ENCODE measurements at places on chromosomes 6 and 20.
A peak's percentile ranks its signal among the peaks of the same experiment; 100 is the strongest.

- DNase-seq, result no peak
Measured at GRCh38 chr20:64153861-64154589, 10.2 kb upstream of the MYT1 start.

DNA sequence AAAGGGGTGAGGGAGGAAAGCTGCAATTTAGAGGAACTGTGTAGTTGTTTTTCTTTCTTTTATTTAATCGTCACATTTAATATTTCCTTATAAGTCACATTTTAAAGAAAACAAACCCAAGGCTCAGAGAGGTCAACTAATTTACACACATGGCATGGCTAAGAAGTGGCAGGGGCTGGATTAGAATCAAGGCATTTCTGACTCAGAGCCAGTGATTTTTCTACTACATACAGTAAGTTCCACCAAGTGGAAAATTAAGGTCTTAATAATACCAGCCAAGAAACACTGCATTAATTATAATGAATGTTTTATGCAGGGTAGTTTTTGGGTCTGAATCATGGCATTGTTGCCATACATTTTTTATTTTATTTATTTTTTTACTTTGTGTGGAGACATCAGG is 607.7 kb upstream of the CITED2 start:
- peak; percentile 27 for DNase-seq

- DNase-seq, result peak; percentile 56
Measured at GRCh38 chr6:24980507-24981385, 45.0 kb upstream of the RIPOR2 start.

- DNase-seq, result no peak
Measured at GRCh38 chr6:95489185-95489863, 88.0 kb upstream of the MANEA start.

GRCh38 chr20:44008806-44009678 is 94.4 kb downstream of the TOX2 start:
- no peak for DNase-seq

- DNase-seq, result no peak
Measured at GRCh38 chr6:136803608-136804007, 11.3 kb upstream of the MAP3K5 start.

GRCh38 chr6:53326372-53327016 is 22.3 kb downstream of the ELOVL5 start:
- DNase-seq, result peak; percentile 97

DNA sequence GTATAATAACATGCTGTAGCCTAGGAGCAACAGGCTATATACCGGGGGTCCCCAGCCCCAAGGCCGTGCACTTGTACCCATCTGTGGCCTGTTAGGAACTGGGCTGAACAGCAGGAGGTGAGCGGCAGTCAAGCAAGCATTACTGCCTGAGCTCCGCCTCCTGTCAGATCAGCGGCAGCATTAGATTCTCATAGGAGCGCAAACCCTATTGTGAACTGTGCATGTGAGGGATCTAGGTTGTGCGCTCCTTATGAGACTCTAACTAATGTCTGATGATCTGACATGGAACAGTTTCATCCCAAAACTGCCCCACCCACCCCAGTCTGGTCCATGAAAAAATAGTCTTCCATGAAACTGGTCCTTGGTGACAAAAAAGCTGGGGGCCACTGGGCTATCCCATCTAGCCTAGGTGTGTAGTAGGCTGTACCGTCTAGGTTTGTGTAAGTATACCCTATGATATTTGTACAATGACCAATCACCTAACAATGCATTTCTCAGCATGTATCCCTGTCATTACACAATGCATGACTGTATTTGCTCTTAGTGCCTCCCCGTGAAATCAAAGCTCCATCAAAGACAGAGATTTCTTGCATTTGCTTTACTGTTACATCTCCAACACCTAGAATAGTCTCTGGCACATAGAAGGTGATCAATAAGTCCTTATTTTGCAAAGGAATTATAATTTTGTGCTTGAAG is 30.8 kb downstream of the NHSL1 start:
- DNase-seq, result peak; percentile 39

DNA sequence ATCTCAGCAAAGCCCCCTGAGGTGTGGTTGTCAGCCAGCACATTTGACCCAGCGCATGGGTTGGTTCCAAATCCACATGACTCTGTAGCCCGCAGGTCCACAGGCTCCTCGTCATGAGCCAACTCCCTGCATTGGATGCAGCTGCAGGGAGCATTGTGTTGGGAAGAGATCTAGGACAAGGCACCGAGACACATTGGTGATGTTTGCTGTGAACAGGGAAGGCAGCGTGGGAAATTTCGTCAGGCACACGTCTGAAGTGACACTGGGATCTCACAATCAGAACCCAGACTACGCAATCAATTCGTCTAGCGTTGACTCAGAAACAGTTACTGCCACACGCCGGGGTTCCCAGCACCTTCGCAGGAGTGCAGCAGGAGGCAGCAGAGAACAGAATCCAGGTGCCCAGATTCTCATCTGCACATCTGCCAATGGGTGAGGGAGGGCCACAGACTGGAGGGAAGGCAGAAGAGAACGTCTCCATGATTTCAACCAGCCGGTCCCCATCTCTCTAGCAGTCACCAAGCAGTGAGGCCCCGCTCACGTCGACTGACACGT is 177.0 kb downstream of the TTLL2 start:
- no peak for DNase-seq

- DNase-seq, result no peak
Measured at GRCh38 chr6:149065658-149066556, 251.6 kb upstream of the TAB2 start.

DNA sequence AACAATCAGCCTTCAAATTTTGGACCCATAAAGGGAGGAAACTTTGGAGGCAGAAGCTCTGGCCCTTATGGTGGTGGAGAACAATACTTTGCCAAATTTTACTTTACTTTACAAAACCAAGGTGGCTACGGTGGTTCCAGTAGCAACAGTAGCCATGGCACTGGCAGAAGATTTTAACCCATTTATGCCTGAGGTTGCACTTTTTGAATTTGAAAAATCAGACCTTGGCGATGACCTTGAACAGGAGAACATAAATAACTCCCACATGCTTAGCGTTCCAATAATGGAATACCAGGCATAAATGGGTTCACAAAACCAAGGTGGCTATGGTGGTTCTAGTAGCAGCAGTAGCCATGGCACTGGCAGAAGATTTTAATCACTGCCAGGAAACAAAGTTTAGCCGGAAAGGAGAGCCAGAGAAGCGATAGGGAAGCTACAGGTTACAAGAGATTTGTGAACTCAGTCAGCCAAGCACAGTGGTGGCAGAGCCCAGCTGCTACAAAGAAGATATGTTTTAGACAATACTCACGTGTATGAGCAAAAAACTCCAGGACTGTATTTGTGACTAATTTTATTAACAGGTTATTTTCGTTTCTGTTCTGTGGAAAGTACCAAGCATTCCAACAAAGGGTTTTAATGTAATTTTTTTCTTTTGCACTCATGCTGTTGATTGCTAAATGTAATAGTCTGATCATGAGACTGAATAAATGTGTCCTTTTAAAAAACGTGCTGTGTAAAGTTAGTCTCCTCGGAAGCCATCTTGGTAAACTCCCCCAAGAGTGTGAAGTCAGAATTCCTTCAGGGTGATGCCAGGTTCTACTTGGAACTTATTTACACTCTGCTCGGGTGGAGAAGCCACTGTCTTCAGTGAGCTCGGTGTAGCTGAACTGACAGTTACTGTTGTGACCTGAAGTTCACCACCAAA is 6.7 kb downstream of the SFT2D1 start:
- no peak for DNase-seq

DNA sequence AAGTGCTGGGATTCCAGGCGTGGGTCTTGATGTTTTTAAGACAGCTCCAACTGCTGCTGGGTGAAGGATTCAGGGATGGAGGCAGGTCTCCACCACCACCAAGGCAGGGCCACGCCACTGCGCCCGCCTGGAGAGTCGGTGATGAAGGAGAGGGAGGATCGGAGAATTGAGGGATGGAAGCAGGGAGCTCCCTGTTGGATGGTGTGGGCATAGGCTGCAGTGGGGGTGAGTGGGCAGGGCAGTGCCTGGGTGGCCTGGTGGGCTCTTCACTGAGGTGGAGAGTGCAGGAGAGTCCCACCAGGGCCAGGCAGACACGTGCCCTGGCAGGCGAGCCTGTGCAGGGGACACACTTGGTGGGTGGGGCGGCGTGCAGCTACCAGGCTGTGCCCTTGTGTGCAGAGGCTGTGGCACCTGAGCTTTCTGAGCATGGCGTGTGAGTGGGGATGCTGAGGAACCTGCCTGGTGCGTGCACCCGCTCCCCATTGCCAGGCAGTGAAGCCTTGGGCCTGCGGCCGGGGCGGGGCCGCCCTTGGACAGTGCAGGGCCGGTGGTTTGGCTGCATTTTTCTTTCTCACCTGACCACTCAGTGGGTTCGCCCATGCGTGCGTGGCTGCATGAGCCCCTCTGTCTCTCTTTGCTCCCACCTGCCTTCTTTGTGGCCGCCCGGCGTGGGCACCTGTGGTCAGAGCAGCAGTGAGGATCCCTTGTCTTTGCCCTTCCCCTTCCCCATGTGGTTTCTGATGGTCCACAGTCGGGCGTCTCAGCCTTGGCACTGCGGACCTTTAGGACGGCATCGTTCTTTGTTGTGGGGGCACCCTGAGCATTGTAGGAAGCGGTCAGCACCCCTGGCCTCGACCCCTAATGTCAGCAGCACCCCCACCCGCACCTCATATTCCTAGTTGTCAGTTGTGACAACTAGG is 11.3 kb downstream of the RBM38 start:
- no peak for DNase-seq

DNA sequence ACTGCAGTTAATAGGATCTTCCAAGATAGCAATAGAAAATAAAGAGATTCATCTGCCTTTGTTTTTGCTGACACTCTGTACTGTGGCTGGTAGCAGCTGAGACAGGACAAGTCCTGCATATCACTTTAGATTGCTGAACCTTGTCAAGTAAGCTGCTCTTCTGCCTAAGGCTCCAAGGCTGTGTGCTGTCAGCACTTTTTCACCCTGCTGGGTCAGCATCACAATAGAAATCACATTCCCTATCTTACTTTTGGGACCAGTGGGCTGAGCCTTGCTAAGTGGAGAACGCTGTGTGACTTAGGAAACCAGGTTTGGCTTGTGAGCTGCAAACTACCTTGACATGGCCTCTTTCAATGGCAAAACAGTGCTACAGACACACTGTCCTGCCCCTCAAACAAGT is 263.9 kb downstream of the FRK start:
- DNase-seq, result no peak

DNA sequence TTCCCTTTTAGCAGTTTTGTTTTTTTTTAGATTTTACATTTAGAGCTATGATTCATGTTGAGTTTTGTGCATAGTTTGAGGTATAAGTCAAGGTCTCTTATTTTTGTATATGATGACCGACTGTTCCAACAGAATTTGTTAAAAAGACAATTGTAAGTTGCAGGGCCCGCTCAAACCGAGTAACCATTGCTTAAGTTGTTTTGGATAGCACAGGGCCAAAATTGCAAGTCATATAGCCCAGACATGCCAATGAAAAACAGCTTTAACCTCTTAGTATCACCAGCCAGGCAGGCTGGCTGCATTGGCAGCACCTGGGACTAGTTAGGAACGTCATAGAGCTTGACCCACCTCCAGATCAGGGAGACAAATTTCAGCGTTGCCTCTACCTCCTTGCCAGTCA is 47.3 kb downstream of the PFDN4 start:
- DNase-seq, result peak; percentile 68

GRCh38 chr6:4084444-4085331 is 5.8 kb upstream of the FAM217A start:
- DNase-seq, result no peak

GRCh38 chr20:32028647-32029372 is 18.6 kb downstream of the CCM2L start:
- DNase-seq, result no peak

DNA sequence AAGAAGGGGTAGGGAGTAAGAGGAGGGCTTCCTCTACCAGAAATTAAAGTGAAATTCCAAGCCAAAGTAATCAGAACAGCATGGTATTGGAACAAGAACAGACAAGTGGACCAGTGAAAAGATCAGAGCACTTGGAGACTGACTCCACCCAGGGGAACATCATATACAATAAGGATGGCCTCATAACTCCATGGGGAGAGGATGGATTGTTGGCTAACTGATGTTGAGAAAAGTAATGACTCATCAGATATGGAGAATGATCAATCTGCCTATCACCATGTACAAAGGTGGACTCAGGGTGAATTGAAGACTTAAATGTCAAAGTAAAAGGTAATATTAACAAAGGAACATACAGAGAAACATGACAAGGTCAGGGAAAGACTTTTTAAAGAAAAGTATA is 12.8 kb downstream of the SLC22A3 start:
- DNase-seq, result no peak

GRCh38 chr6:139825935-139826374 is 451.5 kb upstream of the CITED2 start:
- no peak for DNase-seq

- DNase-seq, result no peak
Measured at GRCh38 chr20:53303413-53303760, 290.3 kb downstream of the ZNF217 start.

DNA sequence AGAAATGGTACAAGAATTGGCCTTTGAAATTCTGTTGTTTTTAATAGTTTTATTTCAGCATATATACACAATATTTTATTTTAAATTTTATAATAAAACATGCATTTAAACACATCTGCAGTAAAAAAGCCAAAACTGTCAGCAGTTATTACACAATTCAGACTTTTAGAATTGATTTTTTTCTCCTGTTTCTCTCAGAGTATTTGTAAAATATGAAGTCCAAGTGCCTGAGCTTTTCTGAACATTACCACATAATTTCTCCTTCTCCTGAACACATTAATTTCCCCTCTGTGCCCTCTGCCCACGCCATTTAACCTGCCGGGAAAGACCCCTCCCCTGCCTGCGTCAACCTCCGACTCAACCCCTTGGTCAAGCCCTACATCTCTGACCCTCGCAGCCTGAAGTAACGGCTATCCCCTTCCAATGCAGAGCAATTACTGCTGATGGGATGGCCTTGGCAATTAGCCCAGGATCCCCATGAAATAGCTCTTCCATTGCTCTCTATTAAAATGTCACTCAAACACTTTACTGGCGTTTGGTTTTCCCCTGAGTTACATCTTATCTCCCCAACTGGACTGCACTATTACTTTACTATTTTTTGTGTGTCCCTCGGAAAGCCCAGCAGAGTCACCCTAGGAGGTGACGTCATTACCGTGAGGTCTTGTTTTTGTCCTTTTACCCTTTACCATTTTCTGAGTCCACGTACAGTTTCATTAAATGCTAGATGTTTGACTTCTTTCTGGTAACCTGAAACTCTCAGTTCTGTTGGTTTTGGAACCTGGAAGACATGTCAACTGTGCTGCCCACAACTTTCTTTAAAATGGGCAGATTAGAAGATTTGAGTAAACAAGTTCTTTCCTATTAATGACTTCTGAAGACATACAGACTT is 146.7 kb upstream of the TAB2 start:
- DNase-seq, result no peak

Data from fibroblast of skin of abdomen (primary cell).